ENCODE measurements at places on chromosomes 1 and 21. TPM values are rescaled to one million over a fixed set of nuclear protein-coding genes. Genes with fewer than 3 reads are reported as not detected.
A peak's percentile ranks its signal among the peaks of the same experiment; 100 is the strongest.

DNA sequence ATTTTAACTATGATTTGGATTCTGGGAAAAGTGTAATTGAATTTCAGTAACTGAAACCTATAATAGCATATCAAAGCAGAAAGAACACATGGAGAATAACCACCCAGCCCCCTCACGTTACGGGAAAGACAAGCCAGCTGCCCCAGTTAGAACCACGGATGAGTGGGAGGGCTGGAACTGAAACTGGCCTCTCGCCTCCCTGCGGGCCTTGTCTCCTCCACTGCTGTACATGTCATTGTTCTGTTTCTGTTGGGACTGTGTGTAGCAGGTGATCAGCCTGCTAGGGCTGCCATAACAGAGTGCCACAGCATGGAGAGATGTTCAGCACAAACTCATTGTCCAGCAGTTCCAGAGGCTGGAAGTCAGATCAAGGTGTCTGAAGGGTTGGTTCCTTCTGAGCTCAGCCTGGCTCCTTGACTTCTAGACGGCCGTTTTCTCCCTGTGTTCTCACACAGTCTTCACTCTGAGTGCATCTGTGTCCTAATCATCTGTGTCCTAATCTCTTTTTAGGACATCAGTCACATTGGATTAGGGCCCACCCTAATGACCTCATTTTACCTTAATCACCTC, 52.4 kb downstream of the MAP3K21 start:
- DNase-seq, result no peak

DNA sequence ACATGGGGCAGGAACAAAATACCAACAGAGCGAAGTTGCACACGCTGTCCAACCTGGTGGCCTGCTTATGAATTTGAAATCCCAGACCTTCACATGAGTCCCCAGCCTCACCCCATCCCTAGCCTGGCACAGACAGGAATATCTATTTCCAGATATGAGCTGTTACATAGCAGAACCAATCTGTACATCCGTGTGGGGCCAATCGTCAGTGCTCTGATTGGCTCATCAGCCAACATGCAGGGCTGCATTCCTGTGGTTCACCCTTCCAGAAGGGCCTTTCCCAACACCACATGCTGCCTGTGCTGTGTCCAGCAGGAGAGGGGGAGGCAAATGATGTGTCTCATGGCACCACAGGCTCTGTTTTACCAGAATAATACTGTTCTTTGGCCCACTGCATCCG, 31.3 kb downstream of the CCN1 start:
- DNase-seq, result no peak

DNA sequence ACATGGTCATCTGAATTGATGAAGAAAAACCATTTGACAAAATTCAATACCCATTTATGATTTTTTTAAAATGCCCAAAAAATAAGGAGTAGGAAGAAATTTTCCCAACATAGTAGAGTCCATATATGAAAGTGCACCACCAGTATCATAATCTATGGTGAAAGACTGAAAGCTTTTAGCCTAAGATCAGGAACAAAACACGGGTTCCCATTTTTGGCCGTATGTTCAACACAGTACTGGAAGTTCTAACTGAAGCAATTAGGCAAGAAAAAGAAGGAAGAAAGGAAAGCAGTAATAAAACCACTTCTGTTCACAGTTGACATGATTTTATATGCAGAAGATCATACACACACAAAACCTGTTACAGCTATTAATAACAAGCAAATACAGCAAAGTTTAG, 227.8 kb upstream of the RAB4A start:
- no peak for DNase-seq

DNA sequence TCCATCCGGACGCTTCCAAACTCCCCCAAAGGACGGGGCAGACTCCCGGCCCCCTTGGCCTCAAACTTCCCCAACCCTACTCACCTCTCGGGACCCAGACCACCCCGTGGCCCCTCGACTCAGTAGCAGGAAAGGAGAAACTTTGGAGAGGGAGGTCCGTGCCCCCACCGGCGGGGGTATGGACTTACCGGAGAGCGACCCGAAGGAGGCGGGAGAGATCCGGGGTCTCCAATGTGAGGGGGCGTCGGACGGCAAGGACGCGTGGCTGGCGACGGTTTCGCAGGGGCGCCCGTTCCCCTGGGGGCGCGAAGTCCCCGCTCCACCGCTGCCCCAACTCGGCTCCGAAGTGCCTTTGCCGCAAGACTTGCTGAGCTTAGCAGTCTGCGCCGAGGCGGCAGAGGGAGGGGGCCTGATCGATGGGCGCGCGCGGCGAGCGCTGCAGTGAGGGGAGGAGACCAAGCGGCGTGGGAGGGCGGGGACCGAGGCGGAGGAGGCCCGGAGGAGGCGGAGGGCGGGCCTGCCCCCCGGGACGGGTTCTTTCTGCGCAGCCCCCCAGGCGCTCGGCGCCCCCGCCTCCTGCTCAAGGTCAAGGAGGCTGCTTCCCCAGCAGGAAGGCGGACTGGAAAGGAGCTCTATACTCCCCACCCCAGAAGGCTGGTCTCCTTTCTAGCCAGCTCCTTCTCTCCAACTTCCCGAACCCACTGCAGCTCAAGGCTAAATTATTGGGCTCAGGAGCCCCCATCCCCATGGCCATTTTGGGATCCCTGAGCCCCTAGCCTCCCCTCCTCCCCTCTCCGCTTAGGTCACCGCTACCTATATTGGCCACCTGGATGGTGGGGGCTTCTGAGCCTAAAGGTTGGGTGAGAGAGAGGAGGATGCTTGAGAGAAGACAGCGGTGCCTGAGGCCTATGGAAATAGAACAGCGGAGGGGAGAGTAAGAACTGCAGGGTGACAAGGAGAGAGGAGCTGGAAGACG, at the start of gene SYT2:
Gene SYT2 (minus strand): TSS at position 385 of the 976 bp plus-strand sequence. CDS start 104,682 bp downstream, outside the sequence.
- peak; percentile 36 for DNase-seq

DNA sequence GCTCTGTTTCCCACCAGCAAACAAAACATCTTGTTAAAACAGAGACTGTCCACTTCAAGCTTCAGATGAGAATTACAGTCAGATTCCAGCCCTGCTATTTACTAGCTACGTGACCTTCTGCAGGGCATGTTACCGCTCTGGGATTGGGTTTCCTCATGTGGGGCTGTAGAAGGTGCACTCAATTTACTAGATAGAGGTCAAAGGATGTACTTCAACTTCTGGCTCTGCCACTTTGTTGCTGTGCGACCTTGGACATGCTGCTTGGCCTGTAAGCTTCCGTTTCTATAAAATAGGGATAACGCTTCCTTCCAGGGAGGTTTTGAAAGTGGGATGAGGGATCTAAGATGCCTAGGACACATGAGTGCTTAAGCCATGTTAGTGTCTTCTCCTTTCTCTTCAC, 46.0 kb upstream of the LRIG2 start:
- DNase-seq, result no peak

DNA sequence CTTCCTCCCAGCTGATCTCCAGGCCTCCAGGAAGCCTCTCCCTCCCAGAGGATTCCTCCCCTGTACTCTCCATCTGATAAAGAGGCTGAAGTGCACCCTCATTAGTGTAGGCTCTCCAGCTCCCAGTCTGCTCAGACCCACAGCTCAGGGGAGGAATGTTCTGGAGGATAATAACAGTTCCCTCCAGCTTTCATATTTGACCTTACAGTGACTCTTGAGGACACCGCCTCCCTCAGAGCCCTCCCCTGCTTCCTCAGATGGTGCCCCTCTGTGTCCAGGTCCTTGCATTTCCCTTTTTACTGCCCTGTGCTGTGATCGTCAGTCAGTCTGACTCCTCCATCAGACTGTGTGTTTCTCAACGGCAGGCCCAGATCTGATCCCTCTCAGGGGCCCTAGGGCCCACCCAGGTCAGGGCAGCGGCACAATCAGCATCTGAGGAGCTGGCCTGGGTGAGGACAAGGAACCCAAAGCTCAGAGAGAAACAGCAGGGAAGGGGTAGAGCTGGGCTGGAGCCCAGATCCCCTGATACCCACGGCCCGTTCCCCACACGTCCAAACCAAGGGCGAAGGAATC, 1.1 kb upstream of the SHISAL2A start:
- no peak for DNase-seq

GRCh38 chr1:78096976-78097375, 51.2 kb downstream of the GIPC2 start:
- no peak for DNase-seq

DNA sequence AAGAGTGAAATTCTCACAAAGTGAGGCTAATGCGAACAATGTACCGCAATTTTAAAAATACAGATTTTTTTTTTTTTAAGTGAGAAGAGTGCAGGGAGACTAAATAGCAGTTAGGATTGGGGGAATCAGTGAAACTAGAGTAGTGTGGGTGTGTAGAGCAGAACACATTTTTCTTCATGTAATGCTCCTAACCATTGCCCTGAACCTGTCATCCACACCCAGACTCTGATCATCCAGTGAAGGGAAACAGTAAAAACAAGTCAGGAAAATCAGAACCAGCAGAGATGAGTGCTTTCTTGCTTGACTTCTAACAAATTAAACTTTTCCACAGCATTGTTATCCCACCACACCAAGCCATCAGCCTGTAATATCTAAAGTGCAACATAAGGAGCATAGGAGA, 9.1 kb downstream of the CADM3 start:
- no peak for DNase-seq

GRCh38 chr21:44427241-44428120, 27.8 kb upstream of the LRRC3 start:
- DNase-seq, result no peak

GRCh38 chr1:91635763-91636162, 135.1 kb downstream of the CDC7 start:
- no peak for DNase-seq

GRCh38 chr1:111129376-111129775, 10.5 kb downstream of the DRAM2 start:
- no peak for DNase-seq

DNA sequence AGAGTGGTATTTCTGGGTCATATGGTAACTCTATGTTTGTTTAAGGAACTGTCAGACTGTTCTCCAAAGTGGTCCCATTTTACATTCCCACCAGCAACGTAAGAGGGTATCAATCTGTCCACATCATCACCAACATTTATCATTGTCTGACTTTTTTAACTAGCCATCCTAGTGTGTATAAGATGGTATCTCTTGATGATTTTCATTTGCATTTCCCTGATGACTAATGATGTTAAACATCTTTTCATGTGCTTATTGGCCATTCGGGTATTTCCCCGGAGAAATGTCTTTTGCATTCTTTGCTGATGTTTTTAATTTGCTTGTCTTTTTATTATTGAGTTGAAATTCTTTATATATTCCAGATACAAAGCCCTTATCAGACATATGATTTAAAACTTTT, 370.1 kb upstream of the NR5A2 start:
- no peak for DNase-seq

DNA sequence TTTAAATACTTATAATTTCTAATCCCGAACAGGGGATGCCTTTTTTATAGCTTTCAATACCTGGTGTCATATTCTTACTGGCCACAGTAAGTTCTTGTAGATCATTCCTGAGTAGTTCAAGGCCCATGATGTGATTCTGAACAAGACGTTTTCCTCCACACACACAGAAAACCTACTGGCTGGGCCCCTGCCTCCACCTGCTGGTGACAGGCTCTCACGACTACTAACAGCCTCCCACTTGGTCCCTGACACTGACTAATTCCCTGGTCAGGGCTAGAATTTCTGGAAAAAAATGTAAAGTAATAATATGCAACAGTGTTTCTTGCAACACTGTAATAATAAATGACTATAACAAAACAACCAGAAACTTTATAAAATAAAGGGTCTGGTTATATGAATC, 50.4 kb upstream of the RIPK4 start:
- DNase-seq, result peak; percentile 31

GRCh38 chr1:44366371-44366975, 11.4 kb upstream of the ERI3 start:
- DNase-seq, result no peak

DNA sequence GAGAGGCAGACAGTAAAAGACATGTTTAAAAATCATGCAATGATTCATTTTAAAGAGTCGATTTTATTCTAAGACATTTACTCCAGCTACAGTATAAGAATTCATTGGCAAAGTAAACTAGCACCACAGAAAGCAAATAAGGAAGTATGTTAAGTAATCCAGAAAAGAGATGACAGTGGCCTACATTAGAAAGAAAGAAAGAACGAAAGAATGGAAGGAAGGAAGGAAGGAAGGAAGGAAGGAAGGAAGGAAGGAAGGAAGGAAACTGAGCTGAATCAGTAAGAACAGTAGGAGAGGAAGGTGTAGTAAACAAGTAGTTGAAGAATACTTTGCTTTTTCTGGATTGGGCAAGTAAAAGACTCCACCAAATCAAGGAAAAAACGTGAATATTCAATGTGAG, 62.2 kb downstream of the ZZZ3 start:
- no peak for DNase-seq

- no peak for DNase-seq
These were observed 6.5 kb downstream of the ZNF644 start for GRCh38 chr1:91015358-91015780.

GRCh38 chr1:243639027-243639658, 210.9 kb downstream of the AKT3 start:
- DNase-seq, result no peak

DNA sequence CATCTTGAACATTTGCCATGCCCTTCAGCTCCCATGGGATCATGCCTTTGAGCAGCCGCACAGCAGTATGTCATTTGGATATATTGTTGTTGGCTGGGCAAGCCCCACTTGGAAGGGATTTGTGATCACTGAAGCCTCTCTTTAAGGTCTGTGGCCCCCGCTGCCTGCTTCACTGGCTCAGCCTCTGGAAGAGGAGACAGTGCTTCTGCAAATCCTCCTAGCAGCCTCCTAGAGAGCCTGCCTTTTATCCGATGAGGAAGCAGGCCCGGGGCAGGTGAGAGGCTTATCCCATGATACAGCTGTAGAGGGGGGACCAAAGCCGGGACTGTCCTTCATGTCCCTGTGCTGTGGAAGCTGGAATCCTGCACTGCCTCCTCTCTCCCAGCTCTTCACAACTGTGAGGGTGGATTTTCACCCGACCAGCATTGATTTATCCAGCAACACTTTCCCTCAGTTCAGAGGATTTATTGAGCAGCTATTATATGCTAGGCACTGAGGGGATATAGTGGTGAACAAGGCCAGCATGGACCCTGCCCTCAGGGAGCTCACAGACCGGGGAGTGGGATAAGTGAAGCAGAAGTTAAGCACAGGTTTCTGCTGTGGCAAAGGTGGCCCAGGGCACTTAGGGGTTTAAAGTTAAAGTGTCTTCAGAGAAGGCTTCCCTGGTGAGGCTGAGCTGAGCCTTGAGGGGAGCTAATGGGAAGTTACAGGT, 3.9 kb downstream of the TMEM61 start:
- no peak for DNase-seq

DNA sequence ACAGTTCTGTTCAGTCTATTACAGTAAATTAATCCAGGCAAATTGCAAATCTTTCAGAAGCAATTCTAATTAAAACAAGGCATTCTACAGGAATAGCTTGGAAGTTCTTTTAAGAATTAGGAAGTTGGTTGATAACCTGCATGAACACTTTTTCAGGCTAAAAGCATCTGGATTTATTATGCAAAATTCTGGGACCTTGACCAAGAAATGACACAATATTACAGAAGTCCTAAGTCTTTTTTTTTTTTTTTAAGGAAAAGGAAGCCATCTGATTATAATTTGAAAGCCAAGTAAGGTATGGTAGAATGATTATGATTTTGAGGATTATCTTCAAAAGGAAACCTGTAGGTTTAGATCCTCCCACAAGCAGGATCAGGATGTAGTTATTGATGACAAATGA, 74.7 kb upstream of the KCNK2 start:
- no peak for DNase-seq

- DNase-seq, result no peak
These were observed 306.4 kb downstream of the PBX1 start for GRCh38 chr1:164865385-164865784.

The EXO1 gene
- 13.2 TPM for polyA plus RNA-seq

The AMY2A gene
- polyA plus RNA-seq, result not detected

The KRTAP11-1 gene
- not detected for polyA plus RNA-seq

The GRHL3 gene
- 3.0 TPM for polyA plus RNA-seq

The C1QTNF12 gene
- 9.0 TPM for polyA plus RNA-seq
